ENCODE measurements at places on chromosomes 12 and 14.

- no peak for DNase-seq
Observed at GRCh38 chr14:70908935-70909641, 1.8 kb downstream of the PCNX1 start.

DNA sequence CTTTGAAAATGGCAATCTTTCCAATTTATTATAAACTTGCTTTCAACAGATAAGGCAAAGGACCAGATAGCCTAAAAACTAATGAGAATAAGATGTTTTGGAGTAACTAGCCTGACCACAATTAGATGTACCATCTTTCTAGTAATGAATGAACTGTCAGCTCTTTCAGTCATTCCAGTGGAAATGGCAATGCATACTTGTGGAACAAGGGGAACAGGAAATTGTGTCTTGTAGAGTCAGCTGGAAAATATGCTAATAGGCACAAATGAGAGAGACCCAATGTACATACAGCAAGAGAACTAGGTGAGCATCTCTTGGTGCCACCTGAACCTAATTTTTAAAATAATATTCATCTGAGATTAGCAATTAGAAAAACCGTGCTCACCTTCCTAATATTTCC lies 76.1 kb upstream of the GPHB5 start:
- no peak for DNase-seq

DNA sequence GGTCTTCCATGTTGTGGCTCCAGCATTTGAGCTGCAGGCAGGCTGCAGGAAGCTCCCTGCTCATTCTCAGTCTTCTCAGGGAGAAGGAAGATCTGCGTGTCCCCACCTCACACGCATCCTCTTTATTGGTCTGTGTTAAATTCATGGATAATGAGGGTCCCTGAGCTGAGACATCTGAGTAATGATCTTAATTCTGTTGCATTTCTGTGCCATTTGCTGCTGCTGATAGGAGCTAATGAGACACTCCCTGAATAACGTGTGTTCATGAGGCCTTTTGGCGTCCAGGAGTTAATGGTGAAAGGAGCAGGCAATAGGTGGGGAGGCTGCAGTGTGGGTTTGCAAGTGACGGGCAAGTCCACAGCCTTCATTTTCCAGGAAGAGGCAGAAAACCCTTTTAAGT lies 46.6 kb upstream of the OAS1 start:
- no peak for DNase-seq

DNA sequence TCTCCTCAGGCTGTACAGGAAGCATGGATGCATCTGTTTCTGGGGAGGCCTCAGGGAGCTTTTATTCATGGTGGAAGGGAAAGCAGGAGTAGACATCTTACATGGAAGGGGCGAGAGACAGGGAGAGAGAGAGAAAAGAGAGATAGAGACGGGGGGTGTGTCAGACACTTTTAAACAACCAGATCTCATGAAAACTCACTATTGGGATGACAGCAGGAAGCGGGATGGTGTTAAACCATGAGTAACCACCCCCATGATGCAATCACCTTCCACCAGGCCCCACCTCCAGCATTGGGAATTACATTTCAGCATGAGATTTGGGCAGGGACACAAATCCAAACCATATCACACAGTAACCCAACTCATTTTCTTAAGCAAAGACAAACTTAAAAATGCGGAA lies 110.0 kb upstream of the EEA1 start:
- no peak for DNase-seq

DNA sequence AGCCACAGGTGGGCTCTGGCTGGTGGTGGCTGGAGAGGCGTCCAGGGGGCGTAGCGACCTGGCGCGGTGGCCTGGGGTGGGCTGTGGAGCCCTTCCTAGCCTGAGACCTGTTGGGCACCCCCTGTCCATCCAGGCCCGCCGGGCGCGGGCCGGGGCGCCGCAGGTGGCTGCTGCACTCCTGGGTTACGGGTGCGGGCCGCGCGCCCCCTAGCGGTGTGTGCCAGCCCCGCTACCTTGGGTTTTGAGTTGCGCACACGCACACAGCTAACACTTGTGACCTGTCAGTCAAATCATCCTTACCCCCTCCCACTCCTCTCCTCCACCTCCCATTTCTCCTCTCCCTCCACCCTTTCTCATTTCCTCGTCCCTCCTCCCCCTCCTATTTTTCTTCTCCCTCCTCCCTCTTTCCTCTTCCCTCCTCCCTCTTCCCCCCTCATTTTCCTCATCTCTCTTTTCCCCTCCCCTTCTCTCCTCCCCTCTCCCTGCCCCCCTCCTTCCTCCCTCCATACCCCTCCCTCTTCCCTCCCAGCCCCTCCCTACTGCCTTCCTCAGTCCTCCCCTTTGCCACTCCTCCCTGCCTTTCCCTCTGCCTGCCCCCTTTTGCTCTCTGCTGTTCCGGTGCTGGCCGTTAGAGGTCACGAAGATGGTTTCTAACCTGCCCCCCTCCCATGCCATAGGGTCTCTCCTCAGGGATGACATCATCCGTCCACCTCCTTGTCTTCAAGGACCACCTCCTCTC lies 2.3 kb downstream of the MEG3 start:
- DNase-seq: no peak

DNA sequence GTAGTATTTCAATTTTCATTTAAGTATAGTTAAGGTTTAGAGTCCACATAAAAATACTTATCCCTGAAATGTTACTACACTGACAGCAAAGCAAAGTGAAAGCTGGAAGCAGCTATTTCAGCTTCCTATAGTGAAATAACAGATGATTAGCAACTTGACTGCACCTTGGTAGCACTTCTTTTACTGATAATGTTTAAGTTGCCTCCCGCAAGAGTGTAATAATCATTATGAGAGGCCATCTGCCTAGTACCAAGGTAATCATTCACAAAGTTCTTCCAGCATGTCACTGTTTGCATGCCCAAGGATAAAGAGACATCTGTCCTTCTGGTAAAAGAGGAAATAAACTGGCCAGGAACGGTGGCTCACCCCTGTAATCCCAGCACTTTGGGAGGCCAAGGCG lies 69.8 kb downstream of the LIN7A start:
- DNase-seq: no peak

DNA sequence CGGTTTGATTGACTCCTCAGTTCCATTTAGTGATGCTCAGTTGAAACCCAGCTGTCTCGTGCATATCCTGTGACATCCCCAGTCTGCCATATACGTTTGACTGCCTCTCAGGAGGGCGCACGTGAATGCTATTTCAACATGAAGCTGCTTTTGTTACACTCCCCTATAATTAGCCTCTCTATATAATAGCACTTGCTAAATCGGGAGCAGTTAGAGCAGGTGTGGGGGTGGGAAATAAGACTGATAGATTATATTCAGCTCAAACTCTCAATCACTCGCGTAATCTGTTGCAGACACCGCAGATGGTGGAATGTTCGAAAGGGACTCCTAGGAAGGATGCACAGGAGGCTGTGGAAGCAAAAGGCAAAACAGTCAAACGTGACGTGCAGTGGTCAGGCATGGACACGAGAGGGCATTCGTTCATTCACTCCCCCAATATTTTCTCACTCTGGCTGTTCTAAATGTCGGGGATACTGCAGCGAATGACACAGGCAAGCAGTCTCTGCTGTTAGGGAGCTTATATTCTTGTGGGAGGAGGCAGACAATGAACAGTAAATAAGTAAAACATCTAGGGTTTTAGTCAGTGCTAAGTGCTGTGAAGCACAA lies 29.8 kb downstream of the KCNA1 start:
- DNase-seq: no peak

GRCh38 chr12:93308281-93308680 lies 69.4 kb upstream of the NUDT4 start:
- DNase-seq: no peak

Data from GM12865 (cell line).